ENCODE measurements at places on chromosomes 2 and 18.

GRCh38 chr2:9802576-9802993, 40.7 kb upstream of the TAF1B start:
- no peak for DNase-seq

DNA sequence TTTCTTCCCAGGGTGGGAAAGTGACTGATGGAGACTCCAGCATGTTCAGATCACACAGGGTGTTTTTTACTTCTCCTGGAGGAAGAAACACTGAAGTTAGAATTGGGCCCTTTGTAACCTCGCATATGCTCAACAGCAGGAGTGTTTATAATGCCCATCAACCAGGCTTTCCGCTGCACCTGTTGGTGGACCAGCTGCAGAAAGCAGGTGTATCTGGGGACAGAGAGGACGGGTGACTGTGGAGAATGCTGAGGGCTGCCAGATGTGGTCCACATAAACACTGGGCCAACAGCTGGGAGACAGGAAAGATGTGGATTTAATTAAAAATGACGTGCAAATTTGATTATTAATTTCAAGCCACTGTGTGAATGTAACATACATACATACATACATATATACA, 335.5 kb upstream of the SPRED2 start:
- no peak for DNase-seq

- no peak for DNase-seq
These were observed 261.6 kb upstream of the MMADHC start for GRCh38 chr2:149849136-149849535.

DNA sequence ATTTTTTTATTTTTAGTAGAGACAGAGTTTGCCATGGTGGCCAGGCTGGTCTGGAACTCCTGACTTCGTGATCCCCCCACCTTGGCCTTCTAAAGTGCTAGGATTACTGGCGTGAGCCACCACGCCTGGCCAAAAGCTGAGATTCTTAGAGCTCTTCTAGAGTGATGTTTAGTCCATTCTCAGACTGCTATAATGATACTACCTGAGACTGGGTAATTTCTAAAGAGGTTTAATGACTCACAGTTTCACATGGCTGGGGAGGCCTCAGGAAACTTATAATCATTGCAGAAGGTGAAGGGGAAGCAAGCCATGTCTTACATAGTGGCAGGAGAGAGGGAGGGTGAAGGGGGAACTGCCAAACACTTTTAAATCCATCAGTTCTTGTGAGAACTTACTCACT, 1804.9 kb upstream of the LRRTM1 start:
- no peak for DNase-seq

- no peak for DNase-seq
These were observed 70.3 kb downstream of the TGOLN2 start for GRCh38 chr2:85257359-85257969.

GRCh38 chr2:173991856-173992588, 26.8 kb upstream of the SP3 start:
- peak; percentile 33 for DNase-seq

- DNase-seq, result no peak
These were observed 10.4 kb downstream of the CERKL start for GRCh38 chr2:181646415-181646987.

GRCh38 chr18:21489919-21490495, 110.5 kb downstream of the ESCO1 start:
- no peak for DNase-seq

- no peak for DNase-seq
These were observed 111.3 kb downstream of the DOCK10 start for GRCh38 chr2:224930990-224931389.

DNA sequence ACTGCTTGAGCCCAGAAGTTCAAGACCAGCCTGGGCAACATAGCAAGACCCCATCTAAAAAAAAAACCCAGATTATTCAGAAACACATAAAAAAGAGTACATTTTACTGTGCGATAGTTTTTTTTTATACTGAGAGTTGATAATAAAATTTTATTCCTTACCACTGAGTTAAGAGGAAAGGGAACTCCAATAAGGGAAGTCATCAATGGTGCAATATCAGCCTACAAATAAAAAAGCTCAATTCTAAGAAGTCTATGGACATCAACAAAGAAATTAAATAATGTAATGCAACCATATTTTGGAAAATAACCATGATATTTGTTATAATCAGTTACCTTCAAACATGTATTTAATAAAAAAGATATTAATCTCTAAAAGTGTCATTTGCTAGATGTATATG, 46.6 kb downstream of the PIGN start:
- no peak for DNase-seq

DNA sequence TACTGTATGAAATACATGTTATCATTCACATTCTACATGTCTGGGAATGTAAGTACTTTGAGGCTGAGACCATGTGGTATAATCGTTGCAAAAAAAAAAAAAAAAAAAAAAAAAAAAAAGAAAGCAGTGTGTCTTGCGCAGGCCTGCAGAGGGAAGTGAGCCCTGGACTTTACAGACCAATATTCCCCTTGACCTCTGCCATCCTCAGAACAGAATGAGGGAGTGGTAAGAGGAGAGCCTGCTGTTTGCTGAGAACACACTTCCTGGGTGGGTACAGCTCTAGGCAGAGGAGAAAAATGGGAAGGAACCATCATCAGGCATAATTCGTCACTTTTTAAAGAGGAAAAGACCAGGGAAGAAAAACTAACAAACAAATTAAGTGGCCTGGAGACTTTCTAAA, 28.8 kb upstream of the TBC1D8 start:
- DNase-seq, result peak; percentile 33

- no peak for DNase-seq
These were observed 159.3 kb downstream of the PID1 start for GRCh38 chr2:229111744-229112143.

- no peak for DNase-seq
These were observed 211.3 kb downstream of the ERBB4 start for GRCh38 chr2:212327171-212327809.

- DNase-seq, result peak; percentile 70
These were observed 67.5 kb downstream of the TANC1 start for GRCh38 chr2:159035790-159036411.

DNA sequence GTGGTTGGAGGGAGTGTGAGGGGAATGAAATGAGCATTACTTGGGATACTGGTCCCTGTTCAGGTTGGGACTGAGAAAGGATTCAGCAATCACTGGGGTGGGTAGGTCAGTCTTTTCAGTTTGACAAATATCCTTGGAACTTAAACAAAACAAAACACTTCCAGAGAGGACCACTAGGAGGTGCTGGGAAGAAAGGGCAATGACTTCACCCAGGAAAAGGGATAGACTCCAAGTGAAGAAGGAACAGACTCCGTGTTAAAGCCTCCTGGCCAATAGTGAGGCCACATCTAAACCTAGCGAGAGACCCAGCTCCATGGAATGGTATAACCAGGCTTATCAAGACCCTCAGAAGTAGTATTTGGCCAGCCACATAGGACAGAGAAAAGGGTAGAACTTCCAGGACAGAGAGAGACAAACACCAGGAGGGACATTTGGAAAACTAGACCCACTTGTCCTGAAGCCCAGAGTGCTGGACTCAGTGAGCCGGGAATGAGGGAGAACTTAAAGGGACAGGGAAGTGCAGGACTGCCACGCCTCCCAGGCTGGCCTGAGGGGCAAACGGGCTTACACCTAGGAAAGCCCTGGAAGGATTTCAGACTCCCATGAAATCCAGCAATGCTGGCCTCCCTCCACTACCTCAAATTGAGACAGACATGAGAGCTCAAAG, 19.6 kb upstream of the KCNG3 start:
- DNase-seq, result peak; percentile 34

- DNase-seq, result no peak
These were observed 25.5 kb downstream of the TTR start for GRCh38 chr18:31617031-31617717.

DNA sequence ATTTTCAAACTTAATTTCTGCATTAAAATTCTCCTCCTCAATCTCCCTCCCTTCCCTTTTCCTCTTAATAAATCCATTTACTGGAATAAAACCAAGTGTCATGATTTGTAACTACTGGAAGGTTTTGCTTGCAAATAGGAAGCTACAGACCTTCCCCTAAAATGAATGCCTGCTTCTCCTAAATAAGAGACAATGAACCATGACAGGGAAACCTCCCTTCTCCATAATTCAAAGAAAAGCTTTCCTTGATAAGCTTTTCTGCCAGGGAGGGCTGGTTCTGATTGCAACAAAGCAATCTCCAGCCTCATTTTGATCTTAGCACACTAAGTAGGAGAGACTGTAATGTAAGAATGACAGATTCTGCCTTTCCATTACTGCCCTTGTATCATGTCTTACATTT, 111.0 kb upstream of the CDH20 start:
- DNase-seq, result no peak

- no peak for DNase-seq
These were observed 25.9 kb downstream of the NRP2 start for GRCh38 chr2:205708231-205708631.

DNA sequence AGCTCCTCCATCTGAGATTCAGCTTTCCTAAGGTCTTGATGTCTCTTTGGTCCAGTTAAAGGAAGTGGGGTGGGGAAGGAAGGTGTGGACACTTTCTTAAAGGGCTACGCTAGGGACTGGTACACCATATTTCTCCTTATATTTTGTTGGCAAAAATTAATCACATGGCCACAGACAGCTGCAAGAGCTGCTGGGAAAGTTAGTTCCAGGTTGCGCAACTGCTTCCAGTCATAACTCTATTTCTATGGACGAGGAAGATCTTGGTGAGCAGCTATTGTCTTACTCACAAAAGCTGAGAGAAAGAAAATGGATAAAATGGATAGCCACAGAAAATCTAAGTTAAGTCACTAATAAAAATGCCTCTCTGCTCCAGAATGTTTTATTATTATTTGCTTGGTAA, 60.7 kb upstream of the PPM1B start:
- no peak for DNase-seq

DNA sequence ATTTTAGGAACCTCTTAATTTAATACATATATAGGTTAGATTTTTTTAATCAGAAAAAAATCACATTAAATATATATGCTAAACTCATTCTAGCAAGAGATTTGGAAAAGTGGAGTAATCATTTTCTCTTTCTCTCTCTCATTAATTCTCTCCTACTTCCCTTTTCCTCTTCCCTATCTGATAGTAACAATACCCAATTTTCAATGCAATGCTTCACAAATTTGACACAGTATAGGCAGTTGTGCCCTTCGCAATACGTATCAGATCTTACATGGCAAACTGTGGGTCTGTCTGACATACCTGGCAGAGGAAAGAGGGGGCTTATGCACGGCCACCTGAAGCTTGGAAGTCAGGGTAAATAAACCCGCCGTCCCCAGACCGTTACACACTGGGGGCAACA, 444.3 kb downstream of the NBAS start:
- no peak for DNase-seq

DNA sequence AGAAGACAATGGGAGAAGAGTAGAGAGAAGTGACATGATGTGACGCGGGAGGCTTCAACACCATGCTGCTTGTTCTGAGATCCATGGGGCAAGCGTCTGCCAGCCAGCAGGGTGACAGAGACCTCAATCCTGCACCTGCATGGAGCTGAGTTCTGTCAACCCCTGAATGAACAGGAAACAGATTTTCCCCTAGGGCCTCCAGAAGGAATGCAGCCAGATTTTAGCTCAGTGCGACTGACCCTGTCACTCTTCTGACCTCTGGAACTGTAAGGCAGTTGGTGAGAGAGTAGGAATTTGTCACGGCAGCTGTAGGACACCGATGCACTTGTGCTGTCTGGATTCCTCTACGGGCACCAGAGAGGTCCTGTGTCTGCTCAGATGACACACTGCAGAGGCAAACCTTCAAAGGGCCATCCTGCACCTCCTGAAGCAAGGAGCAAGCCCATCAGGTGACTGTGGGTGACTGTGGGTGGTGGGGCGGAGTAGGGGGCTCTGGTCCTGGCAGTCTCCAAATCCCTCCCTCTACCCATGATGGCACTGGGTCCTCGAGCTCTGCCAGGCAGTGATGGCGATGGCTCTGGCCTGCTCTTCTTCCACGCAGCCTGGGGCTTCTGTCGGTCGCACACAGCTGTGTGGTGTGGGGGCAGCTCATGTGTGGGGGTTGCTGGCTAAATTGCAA, 194.3 kb upstream of the TWIST2 start:
- DNase-seq, result no peak

DNA sequence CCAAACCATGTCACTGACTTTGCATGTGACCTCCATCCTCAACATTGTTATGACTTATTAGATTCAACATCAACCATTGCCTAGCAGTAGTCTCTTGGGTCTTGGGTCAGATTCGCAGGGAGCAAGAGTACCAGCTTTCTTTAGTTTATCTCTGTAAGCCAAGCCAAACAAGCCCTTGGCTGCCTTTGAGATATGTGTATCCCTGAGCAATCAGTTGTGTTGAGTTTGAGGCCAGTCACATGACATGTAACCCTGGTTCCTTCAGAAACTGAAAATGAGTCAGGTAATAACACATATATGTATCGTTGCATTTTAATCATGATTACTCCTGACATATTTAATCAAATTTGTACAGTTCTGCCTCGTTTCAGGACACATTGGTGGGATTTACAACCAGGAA, 173.3 kb downstream of the PARD3B start:
- no peak for DNase-seq

DNA sequence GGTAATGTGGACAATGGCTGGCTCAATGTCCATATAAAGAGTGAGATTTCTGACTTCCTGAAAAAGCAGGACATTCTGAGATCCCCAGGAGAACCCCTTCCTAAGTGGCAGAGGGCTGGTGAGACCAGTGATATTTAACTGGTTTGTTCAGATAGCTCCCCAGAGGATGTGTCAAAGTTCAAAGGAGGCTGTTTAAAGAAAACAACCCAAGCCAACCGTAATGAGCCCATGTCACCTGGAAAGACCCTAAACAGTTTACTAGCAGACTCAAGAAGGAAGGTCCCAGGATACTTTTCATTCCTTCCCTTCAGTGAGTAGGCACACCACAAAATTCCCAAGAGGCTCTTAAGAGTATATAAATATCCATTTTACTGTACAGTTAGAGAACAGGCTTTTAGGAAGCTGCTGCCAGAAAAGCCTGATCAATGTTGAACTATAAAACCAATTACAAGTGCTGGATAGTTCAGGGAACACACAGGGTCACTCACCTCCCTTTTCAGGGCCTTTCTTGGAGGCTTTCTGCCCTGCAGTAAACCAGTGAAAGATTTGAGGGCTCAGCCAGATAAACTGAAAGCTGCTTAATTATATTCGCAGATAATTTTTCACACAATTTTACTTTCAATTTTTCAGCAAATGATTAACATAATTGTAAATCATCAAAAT, 293.5 kb downstream of the ASXL3 start:
- no peak for DNase-seq

- no peak for DNase-seq
These were observed 12.9 kb upstream of the GEMIN6 start for GRCh38 chr2:38765149-38765548.

DNA sequence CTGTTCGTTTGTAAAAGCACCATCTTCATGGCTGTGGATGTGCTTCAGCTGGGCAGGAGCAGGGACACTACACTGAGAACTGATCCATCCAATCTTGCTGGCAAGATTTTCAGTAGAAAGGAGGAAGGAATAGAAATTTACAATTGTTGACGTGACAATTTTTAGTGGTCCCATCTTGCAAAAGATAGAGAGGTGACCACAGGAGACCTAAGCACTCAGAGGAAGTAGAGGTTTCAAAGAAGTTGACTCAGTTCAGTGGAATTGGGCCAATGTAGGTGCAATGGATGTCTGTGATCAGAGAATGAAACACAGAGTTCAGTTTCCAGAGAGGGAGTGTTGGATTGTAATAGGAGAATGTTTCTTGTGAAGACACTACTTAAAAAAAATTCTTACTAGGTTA, 1.4 kb downstream of the UGT1A5 start:
- DNase-seq, result no peak

All from transverse colon (tissue), 4 donors.